GM04503 (cell line): ENCODE measurements at places on chromosomes 16 and 17.
A peak's percentile ranks its signal among the peaks of the same experiment; 100 is the strongest.

GRCh38 chr17:73823684-73824083 lies 179.4 kb upstream of the SDK2 start:
- DNase-seq, result no peak

DNA sequence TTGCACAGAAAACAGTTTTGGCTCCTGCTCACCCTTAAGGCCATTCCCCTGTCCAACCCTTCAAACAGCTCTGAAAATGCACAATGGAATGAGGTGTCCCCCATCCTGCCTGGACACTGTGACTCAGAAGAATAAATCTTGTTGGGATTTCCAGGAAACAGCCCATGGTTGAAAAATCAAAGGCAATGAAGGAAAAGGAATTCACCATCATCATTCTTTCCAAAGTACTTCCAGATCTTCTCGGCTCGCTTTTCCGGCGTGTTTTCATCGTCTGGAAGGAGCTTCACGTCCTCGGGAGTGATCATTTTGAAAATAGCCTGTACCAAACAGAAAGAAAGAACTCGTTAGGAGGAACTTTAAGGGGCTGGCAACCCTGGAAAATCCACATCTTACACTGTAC lies 4.3 kb downstream of the RCVRN start:
- DNase-seq, result peak; percentile 73

DNA sequence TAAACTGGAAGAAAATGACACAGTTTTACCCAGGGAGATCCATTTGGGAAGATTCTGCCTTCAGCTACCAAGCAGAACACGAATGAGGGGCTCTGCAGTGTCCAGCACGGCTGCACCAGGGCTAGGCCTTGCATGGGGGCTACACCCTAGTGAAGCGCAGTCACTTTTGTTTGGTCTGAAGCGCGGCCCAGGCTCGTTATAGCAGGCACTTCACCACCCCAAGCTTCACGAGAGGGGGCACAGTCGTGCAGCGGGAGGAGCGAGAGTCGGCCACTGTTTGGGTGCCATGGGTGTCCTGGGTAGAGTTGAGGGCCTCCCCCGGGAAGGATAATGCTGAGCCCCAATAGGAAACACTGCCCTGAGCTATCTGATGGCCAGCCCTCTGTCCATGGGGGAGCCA lies 21.6 kb upstream of the IL17C start:
- no peak for DNase-seq

DNA sequence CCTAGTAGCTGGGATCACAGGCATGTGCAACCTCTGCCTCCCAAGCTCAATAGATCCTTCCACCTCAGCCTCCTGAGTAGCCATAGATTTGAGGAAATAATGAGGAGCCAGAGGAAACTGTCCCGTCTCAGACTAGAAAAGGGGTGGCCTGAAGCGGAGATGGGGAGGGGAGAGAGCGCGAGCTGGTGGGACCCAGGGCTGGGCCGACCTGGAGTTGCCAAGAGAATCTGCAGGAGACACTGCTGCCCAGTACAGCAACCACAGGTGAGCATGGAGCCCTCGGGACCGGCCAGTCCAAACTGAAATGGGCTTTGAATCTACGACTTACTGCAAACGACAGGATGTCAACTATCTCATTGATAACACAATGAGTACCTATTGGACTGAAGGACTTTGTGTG lies 24.3 kb downstream of the CD300A start:
- DNase-seq, result no peak

- no peak for DNase-seq
These were observed 1.8 kb downstream of the TBC1D24 start for GRCh38 chr16:2476741-2477140.

- DNase-seq, result peak; percentile 53
These were observed 114.9 kb downstream of the TRIM37 start for GRCh38 chr17:58991718-58992331.

GRCh38 chr16:2043667-2044451 lies 3.8 kb downstream of the NTHL1 start:
- no peak for DNase-seq

- DNase-seq, result no peak
These were observed 457.9 kb downstream of the SLC39A11 start for GRCh38 chr17:72634621-72635020.

DNA sequence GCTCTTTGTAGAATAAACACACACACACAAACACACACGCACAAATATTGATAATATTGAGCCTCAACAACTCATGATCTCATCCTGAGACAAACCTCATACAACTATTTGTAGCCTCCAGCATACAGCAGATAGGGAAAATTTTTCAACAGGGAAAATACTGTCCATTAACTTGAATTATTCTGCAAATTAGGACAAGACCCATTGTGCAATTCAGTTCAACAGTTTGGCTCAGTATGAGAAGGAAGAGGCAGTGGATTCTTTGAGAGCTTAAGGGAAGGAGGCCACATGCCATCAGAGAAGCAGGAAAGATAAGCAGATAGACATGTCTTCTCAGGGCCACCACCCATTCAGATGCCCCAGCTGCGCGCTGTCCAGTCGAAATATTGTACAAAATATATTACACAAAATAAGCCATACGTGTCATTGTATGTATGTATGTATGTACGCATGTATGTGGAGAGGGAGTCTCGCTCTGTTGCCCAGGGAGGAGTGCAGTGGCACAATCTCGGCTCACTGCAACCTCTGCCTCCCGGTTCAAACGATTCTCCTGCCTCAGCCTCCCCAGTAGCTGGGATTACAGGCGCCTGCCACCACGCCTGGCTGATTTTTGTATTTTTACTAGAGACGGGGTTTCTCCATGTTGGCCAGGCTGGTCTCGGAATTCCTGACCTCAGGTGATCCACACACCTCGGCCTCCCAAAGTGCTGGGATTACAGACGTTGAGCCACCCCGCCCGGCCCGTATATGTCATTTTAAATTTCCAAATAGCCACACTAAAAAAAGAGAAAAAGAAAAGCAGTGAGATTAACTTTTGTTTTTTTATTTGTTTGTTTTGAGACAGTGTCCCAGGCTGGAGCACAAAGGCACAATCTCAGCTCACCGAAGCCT lies 1.8 kb downstream of the ZC3H7A start:
- no peak for DNase-seq

DNA sequence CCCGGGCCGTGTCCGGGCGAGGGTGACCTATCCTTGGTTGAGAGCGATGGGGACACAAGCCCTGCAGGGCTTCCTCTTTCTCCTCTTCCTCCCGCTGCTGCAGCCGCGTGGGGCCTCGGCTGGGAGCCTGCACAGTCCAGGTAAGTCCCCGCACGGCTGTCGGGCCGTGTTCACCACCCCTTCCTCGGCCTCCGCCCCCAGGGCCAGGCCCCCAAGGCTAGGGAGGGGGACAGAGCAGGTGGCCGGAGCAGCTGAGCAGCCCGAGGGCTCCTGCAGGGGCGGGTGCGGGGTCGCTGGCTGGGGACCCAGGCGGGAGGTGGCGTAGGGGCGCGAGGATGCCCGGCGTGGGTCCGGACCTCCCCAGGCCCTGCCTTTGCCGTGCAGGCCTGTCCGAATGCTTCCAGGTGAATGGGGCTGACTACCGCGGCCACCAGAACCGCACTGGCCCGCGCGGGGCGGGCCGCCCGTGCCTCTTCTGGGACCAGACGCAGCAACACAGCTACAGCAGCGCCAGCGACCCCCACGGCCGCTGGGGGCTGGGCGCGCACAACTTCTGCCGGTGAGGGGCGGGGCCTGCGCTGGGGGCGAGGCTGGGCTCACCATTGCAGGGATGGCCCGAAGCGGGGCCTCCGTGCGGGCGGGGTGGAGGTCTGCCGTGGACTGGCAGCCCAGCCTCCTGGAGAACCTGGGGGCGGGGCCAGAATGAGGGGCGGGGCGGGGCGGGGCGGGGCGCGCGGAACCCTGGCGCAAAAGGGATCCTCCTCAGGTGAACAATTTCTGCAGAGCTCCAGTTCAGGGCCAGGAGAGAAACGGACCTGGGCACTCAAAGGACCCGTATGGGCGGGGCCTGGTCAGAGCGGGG lies 631 bp downstream of the KREMEN2 start:
- no peak for DNase-seq

DNA sequence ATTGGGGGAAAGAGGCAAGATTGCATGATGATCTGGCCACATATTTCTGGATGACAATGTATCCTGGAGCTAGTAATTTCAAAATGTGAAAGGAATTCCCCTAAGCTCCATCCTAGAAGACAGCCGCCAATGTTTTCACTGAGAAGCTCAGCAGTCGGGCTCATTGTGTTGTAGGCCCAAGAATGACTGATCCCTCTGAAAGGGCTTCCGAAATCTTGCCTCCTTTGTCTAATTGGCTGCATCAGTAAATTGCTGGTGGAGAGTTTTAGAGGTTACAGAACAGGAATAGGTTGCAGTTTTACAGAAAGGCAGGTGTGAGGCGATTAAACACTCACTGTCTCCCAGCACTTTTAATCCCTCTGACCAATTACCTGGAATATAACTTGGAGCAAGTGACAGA lies 464.1 kb upstream of the SALL1 start:
- no peak for DNase-seq

DNA sequence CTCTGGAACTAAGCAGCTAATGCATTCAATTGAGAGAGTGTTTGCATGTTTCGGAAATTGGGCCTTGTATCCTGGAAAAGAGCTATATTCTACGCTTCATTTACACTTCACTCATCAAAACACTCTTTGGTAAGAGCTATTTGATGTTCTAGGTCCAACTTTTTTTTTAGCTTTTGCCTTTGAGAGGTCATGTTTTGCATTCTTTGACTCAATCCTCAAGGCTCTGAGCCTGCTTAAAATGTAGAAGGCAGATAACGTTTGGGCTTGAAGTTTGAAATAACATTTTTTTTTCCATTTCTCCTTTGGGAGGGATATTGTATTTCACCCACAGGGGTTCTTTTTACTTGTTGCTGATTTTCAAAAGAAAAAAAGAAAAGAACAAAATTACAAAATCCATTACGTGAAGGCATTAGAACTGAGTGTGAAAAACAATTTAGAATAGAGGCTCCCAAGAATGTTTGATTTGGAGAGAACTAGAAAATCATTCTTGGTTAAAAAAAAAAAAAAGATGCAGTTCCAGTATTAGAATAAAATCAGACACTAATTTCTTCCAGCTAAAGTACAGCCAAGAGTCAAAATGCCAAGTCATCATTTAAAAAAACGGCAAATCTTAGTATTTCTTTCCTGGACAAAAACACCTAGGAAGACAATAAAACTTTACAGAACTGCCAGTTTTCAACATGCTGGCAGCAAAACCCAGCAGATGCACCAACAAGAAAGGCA lies 268.5 kb downstream of the GRIN2A start:
- DNase-seq, result no peak

- DNase-seq, result no peak
These were observed 22.7 kb downstream of the FAM83G start for GRCh38 chr17:18981642-18982424.

- no peak for DNase-seq
These were observed 153.9 kb upstream of the CACNG3 start for GRCh38 chr16:24102209-24102660.

GRCh38 chr16:49049191-49049590 lies 232.4 kb downstream of the CBLN1 start:
- no peak for DNase-seq

GRCh38 chr17:3695129-3695722 lies 729 bp downstream of the P2RX5 start:
- DNase-seq, result no peak

GRCh38 chr16:56777482-56777881 lies 47.6 kb downstream of the NUP93 start:
- peak; percentile 37 for DNase-seq

GRCh38 chr16:66635406-66635805 lies 30.9 kb downstream of the CMTM3 start:
- DNase-seq, result no peak

DNA sequence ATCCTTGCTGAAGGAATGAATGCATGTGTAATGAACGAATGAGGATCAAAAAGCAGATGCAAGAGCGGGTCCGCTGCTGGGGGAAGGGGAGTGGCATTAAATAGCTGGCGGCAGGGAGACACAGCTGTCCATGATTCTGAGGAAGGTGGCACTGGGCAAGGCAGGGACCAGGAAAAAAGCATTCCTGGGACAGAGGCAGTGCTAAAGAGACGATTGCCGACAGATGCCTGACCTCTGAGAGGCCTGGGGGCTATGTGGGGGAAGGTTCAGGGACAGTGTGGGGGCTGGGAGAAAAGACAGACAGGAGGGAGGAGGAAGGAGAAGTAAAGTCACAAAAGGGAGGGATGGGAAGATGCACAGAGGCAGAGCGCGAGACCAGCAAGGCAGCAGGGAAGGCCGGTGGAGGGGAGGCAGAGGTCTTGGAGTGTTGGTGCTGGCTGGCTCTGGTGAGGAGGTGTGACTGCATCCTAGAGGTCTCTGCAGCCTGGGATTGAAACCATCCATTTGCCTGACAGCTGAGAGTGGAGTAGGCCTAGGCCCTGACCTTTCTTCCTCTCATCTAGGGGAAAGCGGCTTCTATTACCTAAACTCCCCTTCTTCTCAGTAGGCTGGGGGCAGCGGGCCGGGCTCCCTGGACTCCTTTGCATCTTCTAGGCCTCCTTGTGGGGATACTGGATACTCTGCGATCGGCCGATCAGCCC lies 109.9 kb downstream of the SDK2 start:
- DNase-seq, result no peak

DNA sequence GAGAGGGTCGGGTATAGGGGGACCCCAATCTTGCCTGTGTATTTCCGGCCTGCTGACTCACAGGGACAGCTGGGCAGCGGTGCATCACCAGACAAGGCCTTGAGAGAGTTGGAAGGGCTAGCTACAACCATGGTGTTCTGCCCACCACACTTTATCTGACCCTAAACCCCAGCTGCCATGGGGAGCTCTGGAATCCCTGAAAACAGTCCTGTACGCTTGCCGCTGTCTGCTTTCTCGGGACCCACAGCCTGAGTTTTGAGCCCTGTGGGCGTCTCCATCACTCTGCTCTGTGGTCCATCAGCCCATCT lies 100.4 kb upstream of the GSE1 start:
- no peak for DNase-seq

DNA sequence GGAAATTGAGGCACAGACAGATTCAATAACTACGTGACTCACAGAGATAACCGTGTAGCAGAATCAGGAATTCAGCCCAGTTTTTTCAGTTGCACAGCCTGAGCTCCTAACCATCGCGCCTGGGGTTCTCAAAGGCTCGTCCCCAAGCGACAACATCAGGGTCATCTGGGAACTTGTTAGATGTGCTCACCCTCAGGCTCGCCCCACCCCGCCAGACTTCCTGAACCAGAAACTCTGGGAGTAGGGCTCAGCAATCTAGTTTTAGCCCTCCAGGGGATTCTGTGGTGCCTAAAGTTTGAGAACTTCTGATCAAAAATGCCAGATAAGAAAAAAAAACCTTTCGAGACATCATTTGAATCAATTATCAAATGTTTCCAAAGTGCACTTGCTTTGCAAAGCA lies 559.8 kb downstream of the WWOX start:
- no peak for DNase-seq

- DNase-seq, result no peak
These were observed 295.7 kb downstream of the KCNJ2 start for GRCh38 chr17:70464995-70465394.

DNA sequence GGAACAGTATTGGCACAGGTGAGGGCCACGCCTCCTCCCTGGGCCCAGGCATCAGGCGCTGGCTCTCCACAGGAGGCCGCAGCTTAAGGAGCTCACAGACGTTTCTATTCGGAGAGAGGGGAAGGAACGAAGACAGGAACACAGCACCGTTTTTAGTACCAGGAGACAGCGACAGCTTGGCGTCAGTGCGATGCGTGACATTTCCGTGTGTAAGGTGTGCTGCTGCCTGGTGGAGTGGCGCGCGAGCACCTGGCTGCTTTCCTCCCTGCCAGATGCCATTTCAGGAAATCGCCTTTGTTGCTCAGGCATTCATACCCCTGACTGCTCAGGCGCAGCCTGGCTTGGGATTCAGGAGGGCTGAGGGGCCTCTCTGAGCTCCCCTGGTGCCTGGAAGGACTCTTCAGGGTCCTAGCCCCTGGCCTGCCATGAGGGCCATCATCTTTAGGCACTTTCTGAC lies 367.5 kb downstream of the CPPED1 start:
- DNase-seq, result no peak
